ENCODE measurements at places on chromosomes 2 and 18.

DNA sequence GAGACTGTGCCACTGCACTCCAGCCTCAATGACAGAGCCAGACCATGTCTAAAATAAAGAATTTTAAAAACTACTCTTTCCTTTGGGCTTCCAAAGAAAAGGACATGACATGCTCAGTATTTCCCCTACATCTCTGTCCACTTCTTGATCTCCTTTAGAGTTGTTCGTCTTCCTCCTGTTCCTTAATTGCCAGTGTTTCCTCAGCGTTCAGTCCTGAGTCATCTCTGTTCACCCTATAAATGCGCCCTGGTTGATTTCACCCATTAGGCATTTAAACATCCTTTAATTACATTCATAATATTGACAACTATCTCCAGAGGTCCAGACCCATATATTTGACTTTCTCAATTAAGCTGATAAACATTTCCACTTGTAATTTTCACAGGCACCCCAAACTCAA, 64.0 kb downstream of the AAK1 start:
- no peak for DNase-seq

- no peak for DNase-seq
Measured at GRCh38 chr2:15881676-15882075, 58.7 kb upstream of the MYCN start.

DNA sequence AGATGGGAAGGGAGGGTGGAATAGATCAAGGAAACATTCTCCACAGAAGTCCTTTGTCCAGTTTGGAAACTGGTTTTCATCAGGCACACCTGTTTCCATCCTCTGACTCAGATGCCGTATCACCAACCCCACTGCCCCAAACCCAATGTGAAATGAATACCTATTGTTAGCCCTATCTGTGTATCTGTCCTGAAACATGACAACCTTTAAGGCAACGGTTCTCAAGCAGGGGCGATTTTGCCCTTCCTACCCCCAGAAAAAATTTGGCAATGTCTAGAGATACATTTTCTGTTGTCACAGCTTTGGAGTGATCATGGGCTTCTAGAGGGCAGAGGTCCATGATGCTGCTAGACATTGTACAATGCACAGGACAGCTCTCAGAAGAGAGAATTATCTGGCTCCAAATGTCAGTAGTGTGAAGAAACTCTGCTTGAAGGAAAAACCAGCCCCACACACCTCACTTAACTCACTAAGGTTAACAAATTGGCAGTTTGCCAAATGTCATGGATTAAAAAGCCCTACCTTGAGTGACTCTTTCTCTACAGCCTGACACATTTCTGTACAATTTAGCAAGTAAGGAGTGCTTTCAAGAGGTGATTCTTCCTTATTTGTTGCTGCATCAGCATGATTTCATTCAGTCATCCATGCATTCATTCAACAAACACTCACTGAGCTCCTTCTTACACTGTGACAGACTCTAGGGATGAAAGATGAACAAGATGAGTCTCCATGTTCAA, 3.4 kb downstream of the SCTR start:
- DNase-seq: no peak

DNA sequence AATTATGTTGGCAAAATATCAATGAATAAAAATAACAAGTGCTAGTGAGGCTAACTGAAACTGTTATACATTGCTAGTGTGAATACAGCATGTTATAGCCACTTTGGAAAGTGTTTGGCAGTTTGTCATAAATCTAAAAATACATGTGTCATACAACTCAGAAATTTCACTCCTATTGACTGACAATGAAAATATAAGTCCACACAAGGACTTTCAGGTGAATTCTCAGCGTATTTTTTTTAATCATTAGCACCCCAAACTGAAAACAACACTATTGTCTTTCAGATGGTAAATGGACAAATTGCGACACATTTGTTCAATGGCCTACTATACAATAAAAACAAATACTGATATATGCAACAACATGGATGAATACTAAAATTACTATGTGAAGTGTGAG, 884.8 kb downstream of the TRIB2 start:
- DNase-seq: no peak

- DNase-seq: no peak
Measured at GRCh38 chr18:47873625-47874024, 56.8 kb downstream of the SMAD2 start.

DNA sequence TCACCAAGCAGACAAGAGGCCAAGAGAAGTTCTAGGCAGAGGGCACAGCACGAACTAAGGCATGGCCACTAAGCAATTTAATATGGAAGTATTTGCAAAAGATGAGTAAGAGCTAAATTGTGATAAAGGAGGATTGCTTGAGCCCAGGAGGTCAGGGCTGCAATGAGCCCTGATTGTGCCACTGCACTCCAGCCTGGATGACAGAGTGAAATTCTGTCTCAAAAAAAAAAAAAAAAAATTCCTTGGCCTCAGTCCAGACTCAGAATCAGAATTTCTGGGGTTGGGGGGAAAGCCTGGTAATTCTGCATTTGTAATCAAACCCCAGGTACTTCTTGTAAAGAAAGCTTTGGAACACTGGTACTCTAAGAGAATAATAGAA, 46.8 kb upstream of the RTN4 start:
- no peak for DNase-seq

DNA sequence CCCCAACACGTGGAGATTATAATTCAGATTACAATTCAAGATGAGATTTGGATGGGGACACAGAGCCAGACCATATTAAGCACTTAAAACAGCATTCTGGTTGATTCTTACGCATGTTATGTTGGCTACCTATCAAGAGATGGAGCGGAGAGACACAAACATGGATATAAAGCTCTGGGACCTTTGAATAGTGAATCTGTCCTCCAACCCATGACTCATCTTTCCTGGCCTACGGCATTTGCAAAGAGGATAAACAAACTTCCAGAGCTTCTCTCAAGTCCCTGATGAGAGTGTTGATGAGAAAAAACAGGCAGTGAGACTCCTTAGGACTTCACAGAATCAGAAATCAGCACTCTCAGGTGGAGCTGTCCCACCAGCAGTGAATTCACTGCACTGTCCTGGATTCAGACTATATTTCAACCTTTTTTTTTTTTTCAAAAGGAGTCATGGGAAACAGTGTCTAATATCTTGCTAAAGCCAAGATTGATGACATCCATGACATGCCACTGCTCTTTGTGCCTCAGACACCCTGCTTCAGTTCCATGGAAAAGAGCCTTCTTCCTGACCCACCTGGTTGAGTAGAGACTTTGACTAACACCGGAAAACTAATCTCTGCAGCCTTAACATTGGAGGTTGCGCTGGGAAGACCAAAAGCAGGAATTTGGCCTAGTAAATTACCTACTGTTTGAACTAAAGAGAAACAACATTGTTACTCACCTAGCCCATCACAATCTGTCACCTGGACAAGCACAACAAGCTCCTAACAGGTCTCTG, 62.1 kb upstream of the NPAS2 start:
- no peak for DNase-seq

DNA sequence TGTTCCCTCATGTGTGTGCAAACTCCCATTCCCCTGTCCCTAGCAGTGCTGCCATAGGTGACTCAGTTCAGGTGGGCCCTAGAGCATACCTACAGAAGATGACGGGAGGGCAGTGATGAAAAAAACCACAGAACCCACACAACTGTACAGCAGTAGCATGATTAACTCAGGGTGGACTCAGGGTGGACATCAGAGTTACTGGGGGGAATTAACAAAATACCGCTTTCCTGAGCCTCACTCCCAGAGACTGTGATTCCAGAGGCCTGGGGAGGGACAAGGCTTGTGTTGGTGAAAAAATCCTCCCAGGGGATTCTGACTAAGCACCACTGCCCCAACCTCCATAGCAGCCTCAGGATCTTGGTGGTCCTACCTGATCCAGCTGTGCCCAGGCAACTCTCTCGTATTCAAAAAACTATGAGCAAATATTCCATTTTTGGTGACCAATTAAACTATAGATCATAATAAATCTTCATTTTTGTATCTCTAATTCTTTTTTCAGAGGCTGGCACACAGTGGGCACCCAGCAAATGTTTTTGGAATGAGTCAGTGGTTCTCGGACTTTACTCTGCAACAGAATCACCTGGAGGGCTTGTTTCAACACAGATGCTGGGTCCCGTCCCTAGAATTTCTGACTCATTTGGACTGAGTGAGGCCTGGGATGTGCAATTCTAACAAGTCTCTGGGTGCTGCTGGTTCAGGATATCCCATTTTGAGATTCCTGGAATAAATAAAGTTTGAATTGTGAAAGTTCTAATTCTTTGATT, 84.1 kb upstream of the NABP1 start:
- no peak for DNase-seq

GRCh38 chr2:187168720-187169713, 279.0 kb downstream of the CALCRL start:
- DNase-seq: no peak

DNA sequence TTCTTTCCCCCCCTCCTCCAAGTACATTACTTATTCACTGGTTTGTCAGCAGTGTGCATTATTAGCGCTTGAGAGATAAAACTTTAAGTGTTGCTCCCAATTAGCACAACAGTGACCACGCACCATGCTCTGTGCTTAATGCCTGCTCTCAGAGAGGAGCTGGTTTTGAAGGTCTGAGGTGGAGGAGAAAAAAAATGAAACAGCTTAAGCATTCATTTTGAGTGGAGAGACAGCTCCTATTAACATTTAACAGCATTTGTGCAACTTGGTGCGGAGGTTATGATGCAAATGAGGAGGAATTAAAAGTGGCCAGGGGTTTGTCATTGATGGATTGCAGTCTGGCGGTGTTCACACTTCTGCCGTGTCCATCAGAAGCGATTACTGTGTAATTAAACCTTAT, 141.8 kb downstream of the FIGN start:
- DNase-seq: no peak

- DNase-seq: no peak
Measured at GRCh38 chr18:63409301-63409700, 13.0 kb downstream of the VPS4B start.

- no peak for DNase-seq
Measured at GRCh38 chr2:217107480-217107879, 247.6 kb upstream of the TNP1 start.

GRCh38 chr2:238113611-238114010, 13.5 kb downstream of the ESPNL start:
- no peak for DNase-seq

- DNase-seq: no peak
Measured at GRCh38 chr2:9201185-9201891, 5.3 kb upstream of the ASAP2 start.

DNA sequence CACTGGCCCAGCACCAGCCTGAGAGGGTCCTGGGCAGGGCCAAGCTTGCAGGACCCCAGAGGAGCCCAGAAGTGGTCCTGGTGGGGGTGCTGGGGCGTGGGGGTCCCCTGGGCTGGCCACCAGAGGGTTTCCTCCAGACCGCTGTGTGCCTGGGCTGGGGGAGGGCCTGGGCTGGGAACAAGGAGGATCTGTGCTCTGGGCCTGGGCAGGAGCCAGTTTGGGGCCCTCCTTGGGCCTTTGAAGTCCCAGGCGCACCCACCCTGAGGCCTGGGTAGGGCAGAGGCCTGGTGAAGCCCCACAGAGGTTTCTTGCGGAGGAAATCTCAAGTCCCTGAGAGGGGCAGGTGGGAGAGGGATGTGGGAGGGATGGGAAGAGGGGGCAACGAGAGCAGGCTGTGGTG, 63.4 kb upstream of the GPC1 start:
- no peak for DNase-seq

DNA sequence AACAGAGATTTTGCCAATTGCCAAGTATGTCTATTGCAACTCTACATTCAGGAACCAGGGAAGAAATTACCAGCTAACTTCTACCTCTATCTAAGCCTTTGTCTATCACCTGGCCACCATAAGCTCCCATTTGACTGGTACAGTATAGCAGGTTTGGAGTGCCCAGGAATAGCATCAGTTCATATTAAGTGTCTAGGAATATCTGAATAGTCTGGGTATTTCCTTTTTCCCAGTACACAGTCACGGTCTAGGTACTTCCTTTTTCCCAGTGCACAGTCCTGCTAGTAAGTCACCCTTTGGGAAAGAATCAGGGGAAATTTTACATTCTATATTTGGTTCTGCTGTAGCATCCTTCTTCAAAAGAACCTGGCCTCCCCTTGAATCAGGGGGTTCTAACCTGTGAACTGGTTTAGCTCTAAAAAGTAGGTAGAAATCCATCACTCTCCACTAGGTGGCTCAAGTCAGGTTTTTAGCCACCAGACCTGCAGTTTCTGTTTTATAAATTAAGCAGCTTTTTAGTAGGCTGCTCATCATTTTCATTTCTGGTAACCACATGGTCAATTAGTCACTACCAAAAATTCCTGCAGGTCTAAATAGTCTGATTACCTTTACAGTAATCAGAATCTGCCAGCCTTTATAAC, 49.3 kb upstream of the DNAJC10 start:
- DNase-seq: no peak

GRCh38 chr2:160229591-160229990, 29.5 kb upstream of the ITGB6 start:
- DNase-seq: no peak

GRCh38 chr2:85539361-85540132, 579 bp downstream of the MAT2A start:
- DNase-seq: peak; percentile 45

- no peak for DNase-seq
Measured at GRCh38 chr2:72932045-72932740, 14.9 kb downstream of the EMX1 start.

GRCh38 chr2:212135739-212136138, 402.9 kb downstream of the ERBB4 start:
- no peak for DNase-seq

- no peak for DNase-seq
Measured at GRCh38 chr2:98039085-98039756, 43.5 kb upstream of the TMEM131 start.

Measured in stimulated activated CD8-positive, alpha-beta memory T cell treated with anti-CD3 and anti-CD28 coated beads, Interleukin-7, amount 100 ng/mL, for 1 hour (primary cell).